Stimulated activated CD8-positive, alpha-beta memory T cell treated with anti-CD3 and anti-CD28 coated beads, Interleukin-7, amount 100 ng/mL, for 1 hour (primary cell): ENCODE measurements at places on chromosomes 2 and 18.

GRCh38 chr18:9537677-9538076 is 62.4 kb downstream of the RALBP1 start:
- DNase-seq = no peak

- no peak for DNase-seq
These were observed 120.2 kb downstream of the LPIN1 start for GRCh38 chr2:11866358-11867335.

- DNase-seq = no peak
These were observed 801.0 kb downstream of the LRRTM4 start for GRCh38 chr2:76721226-76721625.

GRCh38 chr2:150190546-150190945 is 296.9 kb downstream of the RND3 start:
- DNase-seq = no peak

DNA sequence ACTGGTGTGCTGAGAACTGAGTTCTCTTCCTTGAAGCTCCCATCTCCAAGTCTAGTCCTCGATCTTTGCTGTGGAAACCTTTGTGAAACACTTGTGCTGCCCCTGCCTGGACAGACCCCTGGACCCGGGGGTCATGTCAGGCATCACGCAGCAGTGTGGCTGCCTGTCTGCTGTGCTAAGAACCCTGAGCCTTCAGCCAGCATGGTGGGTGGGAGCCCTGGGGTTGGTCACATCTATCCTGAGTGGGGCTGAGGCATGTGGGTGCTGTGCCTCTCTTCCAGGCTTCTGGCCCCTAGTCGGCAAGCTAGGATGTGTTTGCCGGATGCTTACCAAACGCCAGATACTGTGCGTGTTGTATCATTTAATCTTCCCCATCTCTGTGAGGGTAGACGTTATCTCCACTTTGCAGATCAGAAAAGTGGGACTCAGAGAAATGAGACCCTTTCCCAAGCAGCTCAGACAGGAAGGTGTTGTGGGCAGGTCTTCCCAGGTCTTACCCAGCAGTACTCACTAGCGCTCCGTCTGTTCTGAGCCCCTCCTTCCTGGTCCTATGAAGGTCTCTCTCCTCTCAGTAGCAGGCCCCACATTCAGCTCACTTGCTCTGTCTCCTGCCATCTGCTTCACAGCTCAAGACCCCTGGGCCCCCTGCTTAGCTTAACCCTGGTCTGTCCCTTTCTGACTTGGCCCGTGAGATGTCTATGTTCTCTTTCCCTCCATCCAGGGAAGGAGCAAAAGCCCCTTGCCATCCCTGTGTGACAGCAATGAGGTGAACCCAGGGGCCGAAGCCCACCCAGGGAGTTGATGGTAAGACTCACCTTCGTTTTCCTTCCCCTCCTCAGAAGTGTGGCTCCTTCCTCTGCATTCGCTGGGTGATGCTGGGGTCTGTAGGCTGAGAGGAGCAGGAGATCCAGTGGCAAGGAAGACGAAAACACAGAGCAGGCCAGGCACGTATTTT is 242.8 kb downstream of the FAM210A start:
- DNase-seq = no peak

GRCh38 chr2:173972636-173973035 is 7.5 kb upstream of the SP3 start:
- no peak for DNase-seq

- no peak for DNase-seq
These were observed 74.0 kb downstream of the FRZB start for GRCh38 chr2:182792441-182792840.

DNA sequence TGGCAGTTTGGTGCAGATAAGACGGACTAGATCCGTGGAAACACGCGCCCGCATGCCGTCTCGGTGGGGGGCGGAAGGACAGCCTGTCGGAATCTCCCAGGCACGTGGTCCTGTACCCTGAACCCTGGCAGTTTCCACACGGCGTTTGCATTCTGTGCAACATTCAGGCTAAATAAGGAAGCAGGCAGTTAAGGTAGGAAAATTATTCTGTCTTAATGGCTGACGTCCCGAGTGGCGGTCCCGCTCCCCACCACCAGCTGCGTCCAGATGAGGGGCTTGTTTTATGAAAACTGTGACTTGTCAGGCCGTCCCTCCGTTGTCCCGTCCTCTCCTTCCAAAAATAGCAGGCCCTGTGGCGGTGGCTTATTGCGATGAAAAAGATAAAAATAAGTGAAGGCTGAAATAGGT is 120.2 kb downstream of the NFATC1 start:
- DNase-seq = no peak

- DNase-seq = no peak
These were observed 41.4 kb downstream of the SPP2 start for GRCh38 chr2:234091883-234092282.

DNA sequence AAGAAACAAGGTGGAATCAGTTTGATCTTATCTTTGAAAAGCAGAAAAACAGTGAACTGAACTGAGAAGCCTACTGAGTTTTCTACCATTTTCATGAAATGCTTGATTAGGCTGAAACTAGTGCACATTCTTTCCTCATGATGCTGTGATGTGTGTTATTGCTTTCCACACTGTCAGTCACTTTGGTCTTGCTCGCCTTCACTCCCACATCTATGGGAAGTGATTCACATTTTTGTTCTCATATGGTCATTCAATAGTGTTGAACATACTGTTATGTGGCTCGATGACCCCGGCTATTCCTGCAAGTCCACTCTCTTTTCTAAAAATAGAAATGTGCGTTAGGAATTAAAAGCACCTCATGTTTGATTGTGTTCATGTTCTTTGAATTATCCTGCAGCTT is 129.7 kb downstream of the TGIF1 start:
- DNase-seq = no peak

DNA sequence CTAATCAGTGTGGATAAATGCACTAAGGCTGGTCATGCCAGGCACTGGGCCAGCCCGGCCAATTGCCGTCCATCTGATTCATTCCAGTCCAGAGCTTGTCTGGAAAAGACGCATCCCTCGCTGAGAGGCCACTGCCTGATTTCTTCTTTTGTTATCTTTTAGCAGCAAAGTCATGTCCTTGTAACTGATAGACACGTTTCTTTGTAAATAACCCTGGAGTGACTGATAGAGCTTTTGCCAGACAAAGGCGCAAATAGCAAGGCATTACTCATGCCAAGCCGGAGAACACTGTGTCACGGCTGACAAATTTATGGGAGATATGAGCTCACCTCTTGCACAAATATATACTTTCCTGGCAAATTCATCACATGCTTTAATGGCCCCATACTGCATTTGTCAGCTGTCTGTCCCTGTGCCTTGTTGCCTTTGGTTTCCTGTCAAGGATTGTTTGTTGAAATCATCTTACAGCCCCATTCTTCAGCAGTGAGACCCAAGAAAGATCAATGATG is 164.4 kb downstream of the ETAA1 start:
- no peak for DNase-seq

GRCh38 chr2:152343426-152343825 is 8.5 kb downstream of the FMNL2 start:
- no peak for DNase-seq

DNA sequence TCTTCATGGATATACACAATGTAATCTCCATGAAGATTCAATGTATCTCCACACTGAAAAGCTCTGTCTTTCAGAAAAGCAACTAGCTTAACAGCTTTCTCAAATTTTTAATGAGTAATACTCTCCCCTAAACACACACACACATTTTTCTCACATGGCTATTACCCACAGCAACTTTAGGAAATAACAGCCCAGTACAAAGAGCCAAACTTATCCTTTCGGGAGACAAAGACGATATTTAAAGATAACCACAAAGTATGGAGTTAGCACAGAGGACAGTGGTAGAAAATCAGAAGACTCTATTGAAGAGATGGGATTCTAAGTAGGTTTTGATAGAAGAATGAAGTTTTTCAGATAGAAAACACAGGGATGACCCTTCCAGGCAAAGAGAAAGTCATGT is 394.9 kb upstream of the TRIB2 start:
- DNase-seq = no peak

DNA sequence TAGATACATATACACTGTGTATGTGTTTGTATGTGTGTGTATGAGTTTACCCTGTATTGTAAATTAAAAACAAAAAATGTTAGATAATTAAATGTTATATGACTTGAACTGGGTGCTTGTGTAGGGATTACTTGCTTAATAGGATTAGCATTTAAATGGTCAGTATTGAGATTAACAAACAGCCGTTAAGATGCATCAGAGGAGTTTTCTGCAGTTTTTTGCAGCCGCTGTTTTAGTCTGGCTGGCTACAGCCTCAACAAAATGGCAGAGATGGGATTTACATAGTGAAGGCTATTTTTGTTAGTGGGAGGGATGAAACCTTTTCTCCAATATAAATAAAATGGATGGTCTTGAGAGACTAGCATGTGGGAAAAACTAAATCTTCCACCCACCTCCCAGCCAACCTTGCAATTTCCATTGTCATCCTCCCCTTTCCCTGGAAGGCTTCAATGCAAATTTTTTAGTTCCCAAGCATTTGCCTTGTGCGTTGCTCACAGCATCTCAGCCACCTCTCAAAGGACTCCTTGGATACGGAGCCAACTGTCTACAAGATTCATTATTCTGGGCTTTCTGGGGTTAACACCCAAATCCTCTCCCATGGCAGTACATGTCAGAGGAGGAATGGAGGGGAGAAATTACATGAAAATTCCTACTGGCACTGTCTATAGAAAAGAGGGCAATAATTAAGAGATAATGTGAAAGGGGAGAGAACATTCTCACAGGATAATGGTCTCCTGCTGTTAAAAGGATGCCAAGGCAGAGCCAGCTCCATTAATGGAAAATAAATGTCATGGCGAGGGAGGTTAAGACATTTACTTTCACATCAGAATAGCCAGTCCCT is 351.9 kb downstream of the CDH2 start:
- DNase-seq = no peak

GRCh38 chr2:146481629-146482028 is 1363.2 kb upstream of the ACVR2A start:
- no peak for DNase-seq

DNA sequence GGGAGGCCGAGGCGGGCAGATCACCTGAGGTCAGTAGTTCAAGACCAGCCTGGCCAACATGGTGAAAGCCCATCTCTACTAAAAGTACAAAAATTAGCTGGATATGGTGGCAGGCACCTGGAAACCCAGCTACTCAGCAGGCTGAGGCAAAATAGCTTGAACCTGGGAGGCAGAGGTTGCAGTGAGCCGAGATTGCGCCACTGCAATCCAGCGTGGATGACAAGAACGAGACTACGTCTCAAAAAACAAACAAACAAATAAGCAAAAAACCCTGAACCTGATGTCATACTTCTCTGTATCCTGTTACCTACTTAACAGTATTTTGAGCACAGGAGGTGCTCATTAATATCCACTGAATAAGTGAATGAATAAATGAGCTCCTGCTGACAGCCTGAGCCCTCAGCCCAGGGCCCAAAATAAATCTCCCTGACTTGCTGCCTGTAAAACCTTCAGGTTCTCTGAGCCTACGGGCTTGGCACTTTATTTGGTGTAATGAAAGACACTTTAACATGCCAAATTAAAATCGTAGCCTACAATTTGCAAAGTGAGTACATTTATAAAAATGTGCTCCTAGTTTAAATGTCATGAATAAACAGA is 215.1 kb downstream of the ZNF385B start:
- no peak for DNase-seq

GRCh38 chr2:212926940-212927339 is 224.5 kb downstream of the IKZF2 start:
- DNase-seq = no peak

- DNase-seq = no peak
These were observed 615.7 kb downstream of the EPHA4 start for GRCh38 chr2:220956429-220956828.

DNA sequence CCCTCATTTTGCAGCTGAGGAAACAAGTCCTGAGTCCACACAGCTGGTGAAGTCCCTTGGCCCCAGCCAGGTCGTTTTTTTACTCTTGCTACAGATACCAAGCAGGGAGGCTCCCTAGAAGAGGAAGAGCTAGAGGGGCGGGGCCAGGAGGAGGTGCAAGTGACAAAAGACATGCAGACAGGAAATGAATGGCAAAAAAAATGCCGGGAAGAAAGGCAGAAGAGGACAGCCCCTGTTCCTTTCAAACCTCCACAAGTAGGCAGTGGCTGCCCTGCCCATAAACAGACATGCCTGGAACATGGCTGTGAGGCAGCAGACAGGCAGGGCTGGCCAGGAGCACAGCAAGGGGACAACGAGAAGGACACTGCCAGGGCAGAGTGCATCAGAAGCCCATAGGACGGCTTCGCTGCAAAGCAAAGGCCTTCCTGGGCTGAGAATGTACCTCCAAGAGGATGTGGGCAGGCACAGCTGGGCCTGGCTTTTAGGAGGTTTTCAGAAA is 108.7 kb downstream of the ZBTB7C start:
- no peak for DNase-seq

DNA sequence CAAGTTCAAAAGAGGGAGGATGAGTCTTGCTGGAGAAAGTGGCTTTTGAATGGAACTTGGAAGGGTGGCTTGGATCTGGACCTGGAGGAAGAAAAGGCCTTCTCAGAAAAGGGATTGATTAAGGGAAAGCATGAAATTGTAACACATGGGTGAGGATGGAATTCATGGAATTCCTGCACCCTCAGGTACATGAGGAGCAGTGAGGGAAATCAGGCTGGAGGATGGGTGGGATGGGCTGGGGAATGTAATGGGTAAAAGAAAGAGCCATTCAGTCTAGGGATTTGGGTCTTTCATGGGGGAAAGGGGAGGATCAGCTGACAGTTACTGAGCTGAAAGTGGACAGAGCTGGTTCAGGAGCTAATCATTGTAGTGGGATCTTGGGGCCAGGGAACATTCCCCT is 51.2 kb upstream of the HAAO start:
- no peak for DNase-seq

DNA sequence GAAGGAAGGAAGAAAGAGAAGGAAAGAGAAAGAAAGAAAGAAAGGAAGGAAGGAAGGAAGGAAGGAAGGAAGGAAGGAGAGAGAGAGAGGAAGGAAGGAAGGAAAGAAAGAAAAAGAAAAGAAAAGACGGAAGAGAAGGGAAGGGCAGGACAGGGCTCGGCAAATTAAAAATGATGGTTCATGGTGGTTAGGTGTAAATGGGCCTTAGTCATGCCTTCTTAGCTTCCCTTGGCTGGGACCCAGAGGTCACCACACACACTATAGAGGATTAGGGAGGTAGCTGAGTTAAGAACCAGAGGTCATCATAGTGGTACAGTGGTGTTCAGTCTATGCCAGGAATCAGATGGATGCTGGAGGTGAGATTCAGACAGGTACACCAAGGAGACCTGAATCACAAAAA is 9.3 kb upstream of the ATL2 start:
- DNase-seq = no peak

- DNase-seq = no peak
These were observed 1.5 kb downstream of the RND3 start for GRCh38 chr2:150485871-150486538.
